Activated CD4-positive, alpha-beta T cell treated with anti-CD3 and anti-CD28 coated beads, Interleukin-2, amount 10 ng/mL, durations not matched to agents 7 days and 5 days (primary cell): ENCODE measurements at places on chromosomes 3 and 15. TPM values are rescaled to one million over a fixed set of nuclear protein-coding genes. Genes with fewer than 3 reads are reported as not detected.

DNA sequence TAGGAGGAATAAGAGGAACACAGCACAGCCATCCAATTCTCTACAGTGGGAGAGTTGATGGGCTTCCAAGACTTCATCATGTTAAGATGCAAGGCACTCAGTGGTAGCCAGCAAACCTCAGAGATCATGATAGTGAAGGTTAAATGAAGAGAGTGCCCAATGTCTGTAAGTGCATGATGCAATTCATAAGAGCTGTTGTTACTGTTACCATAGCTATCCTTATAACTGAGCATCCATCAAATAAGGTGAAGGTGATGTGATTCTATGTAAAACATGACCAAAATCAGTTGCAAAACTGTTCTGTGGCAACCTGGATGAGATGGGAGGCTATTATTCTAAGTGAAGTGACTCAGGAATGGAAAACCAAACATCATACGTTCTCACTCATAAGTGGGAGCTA, 289.7 kb downstream of the MAGI1 start:
- no peaks in the 10 kb centered on the region for H3K4me1 ChIP-seq
- no peak for DNase-seq
- no peaks in the 10 kb centered on the region for H3K27me3 ChIP-seq
- no peaks in the 10 kb centered on the region for H3K36me3 ChIP-seq
- H3K27ac ChIP-seq: no peak overlapping the region

- H3K4me1 ChIP-seq: no peaks in the 10 kb centered on the region
- H3K27me3 ChIP-seq: no peaks in the 10 kb centered on the region
- H3K4me3 ChIP-seq: no peak overlapping the region
- no peak for DNase-seq
Measured at GRCh38 chr3:185040425-185040824, 112.4 kb downstream of the C3orf70 start.

- no peak overlapping the region for H3K27ac ChIP-seq
- H3K4me1 ChIP-seq: peaks cover 45% of the 10 kb centered on the region
- no peak for DNase-seq
- no peak overlapping the region for H3K4me3 ChIP-seq
- H3K27me3 ChIP-seq: no peaks in the 10 kb centered on the region
Measured at GRCh38 chr15:91938136-91938535, 84.6 kb downstream of the SLCO3A1 start.

- H3K4me3 ChIP-seq: no peak overlapping the region
- peaks cover 6% of the 10 kb centered on the region for H3K27me3 ChIP-seq
- no peak for DNase-seq
- H3K4me1 ChIP-seq: no peaks in the 10 kb centered on the region
Measured at GRCh38 chr3:130383424-130383823, 38.0 kb downstream of the COL6A5 start.

GRCh38 chr3:122959339-122959738, 68.2 kb downstream of the SEMA5B start:
- peaks cover 18% of the 10 kb centered on the region for H3K27me3 ChIP-seq
- H3K27ac ChIP-seq: no peak overlapping the region
- no peaks in the 10 kb centered on the region for H3K4me1 ChIP-seq
- H3K36me3 ChIP-seq: no peaks in the 10 kb centered on the region
- H3K4me3 ChIP-seq: no peak overlapping the region
- DNase-seq: no peak

DNA sequence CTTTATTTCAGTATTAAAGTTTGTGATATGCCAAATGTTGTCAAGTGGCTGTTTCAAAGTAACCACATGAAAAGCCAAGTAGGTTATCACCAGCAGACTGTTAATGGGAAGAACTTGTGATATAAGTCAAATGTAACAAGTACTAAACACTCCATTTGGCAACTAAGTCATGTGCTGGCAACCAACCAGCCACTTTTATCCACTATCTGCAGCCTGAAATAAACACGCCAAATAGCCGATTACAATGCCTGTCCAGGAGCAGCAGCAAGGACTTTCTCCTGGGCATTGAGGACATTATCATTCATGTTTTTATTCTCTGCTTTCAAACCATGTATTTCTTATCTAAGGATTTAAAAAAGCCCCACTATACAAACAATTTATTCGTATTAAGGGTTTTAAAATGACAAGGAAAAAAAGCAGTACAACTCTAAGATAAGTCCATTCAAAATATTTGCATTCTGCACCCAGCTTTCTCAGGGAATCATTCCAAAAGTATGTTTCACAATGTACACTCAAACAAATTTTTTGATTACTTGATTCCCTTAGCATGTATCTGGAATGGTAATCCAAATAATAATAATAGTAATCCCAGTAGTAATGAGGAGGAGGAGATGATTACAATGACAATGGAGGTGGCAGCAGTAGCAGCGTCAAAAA, 448.6 kb downstream of the ERC2 start:
- H3K27me3 ChIP-seq: no peaks in the 10 kb centered on the region
- no peak overlapping the region for H3K27ac ChIP-seq
- no peak for DNase-seq
- H3K36me3 ChIP-seq: no peaks in the 10 kb centered on the region
- H3K4me3 ChIP-seq: no peak overlapping the region

The SPESP1 gene
- total RNA-seq: 0.23 TPM

The GOLGA6L7 gene
- not detected for total RNA-seq

DNA sequence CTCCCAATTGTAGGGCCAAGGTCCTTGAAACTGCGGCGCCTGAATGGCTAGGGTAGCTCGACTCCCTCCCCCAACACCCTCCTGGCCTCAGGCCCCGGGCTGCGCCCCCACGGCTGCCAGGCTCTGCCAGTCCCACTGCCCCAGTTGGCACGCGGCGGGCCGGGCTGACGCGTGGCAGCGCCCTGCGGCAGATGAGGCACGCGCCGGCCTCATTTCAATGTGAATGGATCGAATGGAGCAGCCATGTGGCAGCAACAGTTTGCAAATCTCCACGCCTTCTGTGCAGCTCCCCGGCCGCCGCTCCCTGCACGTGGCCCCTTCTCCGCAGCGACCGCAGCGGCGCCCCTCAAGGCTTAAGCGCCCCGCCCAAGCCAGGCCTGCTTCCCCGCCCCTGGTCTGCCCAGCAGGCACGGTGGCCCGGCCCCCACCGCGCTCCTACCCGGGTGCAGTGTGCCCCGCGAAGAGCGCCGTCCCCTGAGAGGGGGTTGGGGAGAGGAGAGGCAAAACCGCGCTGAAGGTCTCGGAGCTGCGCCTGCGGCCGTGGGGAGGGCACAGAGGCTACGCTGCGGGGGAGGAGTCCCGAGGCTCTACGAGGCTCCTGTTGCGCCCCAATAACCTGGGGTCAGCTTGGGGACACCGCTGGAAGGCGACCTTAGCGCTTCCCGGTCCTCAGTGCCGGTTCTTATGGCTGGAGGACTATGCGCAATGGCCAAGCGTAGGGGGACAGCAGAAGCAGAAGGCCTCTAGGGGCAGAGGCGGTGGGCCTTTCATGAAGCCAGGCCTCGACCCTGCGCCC, 3.1 kb upstream of the DLL4 start:
- no peak overlapping the region for H3K4me3 ChIP-seq
- peaks cover 72% of the 10 kb centered on the region for H3K27me3 ChIP-seq
- DNase-seq: no peak
- peaks cover 39% of the 10 kb centered on the region for H3K4me1 ChIP-seq
- no peak overlapping the region for H3K27ac ChIP-seq

- peaks cover 13% of the 10 kb centered on the region for H3K36me3 ChIP-seq
- peak overlapping the region; percentile 99 for H3K4me3 ChIP-seq
- peaks cover 38% of the 10 kb centered on the region for H3K4me1 ChIP-seq
- DNase-seq: no peak
Measured at GRCh38 chr15:38455092-38455491, 1.2 kb downstream of the FAM98B start.
